ENCODE measurements at places on chromosomes 7 and 10.

DNA sequence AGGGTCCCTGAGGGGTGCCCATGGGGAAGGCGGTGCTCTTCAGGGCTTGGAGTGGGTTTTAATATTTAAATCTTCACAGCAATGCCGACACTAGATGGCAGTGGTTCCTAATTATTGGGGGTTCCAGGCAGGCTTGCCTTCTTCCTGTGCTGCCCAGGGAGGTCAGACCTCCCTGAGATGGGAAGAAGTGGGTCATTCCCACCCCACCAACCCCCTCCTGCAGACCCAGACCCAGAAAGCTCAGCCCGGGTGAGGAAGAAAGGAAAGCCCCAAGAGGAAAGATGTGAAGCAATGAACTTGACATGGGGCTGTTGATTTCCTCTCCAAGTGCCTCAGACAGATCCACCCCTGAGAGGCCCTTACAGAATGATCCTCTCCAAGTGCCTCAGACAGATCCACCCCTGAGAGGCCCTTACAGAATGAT lies 85.1 kb upstream of the LANCL2 start:
- DNase-seq: peak; percentile 81

DNA sequence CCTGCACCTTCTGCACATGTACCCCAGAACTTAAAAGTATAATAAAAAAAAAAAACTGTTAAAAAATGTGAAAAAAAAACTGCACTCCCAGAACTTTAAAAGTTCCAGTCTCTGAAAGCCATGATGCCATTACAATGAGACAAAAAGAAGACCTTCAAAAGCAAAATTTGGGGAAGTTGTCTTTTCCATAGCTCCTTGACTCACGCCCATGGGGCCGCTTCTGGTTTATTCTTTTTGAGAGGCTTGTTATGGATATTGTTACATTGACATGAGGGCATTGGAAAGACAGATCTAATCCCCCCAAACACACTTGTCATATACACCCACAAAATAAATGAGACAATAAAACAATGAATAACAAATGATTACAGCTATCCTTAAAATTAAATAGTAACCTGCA lies 798 bp downstream of the BLNK start:
- no peak for DNase-seq

- no peak for DNase-seq
These were observed 29.3 kb upstream of the ITGB8 start for GRCh38 chr7:20301311-20301939.

DNA sequence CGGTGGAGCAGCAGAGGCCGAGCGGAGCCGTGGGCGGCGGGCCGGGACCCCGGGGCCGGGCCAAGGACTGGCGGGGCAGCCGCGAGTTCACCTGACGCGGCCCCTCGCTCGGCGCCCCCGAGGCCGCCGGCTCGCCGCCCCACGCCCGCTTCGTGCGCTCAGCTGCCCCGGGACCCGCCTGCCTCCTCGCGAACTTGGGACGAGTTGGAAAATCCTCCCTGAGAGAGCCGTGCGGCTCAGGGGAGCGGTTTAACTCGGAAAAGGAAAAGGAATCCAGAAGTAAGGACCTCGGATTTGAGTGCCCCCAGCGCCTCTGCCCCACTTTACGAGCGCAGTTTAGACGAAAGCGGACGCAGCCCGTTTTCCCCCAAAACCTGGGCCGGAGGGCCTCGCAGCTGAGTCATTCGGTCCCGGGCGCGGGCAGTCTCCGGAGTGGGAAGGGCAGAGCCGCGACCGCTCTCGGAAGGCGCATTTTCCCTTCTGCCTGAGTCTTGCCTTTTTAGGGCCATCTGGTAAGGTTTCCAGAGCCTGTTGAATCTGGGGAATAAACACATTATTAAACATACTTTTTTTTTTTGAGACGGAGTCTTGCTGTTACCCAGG lies 744 bp downstream of the CREM start:
- peak; percentile 69 for DNase-seq

DNA sequence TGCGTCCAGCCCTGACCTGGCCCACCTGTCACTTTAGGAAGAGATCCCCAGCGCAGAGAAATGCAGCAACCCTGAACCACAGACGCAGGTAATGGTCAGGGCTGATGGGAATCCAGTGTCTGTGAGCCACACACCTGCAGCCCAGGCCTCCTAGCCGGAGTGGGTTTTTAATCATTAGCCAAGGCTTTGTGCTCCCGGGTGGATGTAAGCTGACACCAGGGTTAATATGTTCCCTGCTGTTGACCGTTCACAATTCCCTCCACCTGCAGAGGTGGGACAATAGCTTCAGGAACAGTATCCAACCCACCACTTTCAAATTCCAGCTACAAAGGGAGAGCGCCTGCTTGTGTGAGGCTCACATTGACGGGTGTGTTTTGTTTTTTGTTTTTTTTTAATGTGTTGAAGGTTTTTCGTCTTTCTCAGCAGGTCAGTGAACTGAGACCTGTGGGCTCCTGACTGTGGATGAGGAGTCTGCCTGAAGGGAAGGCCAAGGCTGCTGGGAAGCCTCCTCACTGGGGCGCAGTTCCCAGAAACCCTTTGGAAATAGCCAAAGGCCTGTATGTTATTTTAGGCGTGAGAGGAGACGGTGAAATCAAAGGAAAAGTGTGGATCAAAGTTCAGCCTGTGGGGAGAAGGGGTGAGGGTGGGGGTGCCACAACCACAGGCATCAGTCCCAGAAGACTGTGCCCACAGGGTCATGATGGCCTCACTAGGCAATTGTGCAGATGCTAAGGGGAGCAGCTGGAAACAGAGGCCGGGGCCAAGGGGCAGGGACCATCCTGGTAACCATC lies 111.1 kb downstream of the TNS3 start:
- peak; percentile 61 for DNase-seq

DNA sequence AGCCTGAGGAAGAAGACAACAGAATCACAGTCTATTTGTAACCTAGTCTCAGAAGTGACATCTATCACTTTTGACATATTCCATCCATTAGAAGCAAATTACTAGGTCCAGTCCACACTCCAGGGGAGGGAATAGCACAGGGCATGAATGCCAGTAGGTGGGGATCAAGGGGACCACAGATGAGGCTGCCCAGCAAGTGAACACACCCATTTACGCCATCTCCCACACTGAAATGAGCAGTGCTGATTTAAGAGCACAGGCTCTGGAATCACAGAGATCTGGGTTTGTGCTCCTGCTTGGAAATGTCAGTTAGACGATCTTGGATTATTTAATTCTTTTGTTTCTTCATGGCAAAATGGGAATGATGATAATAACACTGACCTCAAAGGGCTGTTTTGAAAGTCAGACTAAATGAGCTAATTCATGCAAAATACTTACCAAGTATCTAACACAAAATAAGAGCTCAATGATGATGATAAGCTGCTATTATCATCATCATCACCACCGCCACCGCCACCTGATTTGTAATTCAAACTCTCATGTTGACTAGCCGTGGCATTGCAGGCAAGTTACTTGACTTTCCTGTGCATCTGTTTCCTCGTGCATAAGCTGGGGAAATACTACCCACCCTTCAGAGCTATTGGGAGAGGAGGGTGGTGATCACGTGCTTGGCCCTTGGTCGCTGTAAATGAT lies 138.9 kb upstream of the KLF14 start:
- no peak for DNase-seq

DNA sequence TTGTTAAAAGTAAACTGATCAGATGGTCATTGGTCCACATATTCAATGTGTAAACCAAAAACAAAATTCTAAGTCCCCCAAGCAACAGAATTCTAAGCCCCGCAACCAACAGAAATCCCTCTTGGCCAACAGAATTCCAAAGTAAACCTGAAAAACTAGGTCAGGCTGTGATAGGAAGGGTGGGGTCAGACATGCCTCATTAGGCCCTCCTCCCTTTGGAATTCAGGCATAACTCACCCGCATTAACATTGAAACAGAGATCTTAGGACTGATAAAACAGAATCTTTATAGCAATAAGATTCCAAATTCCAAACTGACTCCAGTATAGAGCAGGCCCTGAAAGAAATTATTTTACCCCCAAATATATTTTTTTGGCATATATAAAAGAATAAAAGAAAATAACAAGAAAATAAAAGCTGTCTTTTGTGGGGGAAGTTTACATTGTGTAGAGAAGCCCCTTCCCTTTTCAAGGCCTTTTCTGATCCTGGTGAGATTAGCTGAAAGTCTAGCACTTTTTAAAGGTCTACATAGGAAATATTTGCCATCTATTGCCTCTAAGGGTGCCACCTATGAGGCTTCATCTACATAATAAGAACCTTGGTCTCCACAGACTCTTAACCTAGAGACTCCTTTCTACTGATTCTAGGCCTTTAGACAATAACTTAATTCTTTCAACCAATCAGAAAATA lies 30.5 kb downstream of the GNAT3 start:
- no peak for DNase-seq

DNA sequence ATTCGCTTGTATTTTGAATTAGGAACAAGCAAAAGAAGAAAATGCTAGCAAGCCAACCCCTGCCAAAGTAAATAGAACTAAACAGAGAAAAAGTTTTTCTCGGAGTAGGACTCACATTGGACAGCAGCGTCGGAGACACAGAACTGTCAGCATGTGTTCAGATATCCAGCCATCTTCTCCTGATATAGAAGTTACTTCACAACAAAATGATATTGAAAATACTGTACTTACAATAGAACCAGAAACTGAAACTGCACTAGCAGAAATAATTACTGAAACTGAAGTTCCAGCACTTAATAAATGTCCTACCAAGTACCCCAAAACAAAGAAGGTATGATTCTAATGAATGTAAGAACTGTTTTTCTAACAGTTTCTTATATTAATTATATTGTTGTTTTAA lies 87.9 kb downstream of the KMT2E start:
- DNase-seq: no peak

DNA sequence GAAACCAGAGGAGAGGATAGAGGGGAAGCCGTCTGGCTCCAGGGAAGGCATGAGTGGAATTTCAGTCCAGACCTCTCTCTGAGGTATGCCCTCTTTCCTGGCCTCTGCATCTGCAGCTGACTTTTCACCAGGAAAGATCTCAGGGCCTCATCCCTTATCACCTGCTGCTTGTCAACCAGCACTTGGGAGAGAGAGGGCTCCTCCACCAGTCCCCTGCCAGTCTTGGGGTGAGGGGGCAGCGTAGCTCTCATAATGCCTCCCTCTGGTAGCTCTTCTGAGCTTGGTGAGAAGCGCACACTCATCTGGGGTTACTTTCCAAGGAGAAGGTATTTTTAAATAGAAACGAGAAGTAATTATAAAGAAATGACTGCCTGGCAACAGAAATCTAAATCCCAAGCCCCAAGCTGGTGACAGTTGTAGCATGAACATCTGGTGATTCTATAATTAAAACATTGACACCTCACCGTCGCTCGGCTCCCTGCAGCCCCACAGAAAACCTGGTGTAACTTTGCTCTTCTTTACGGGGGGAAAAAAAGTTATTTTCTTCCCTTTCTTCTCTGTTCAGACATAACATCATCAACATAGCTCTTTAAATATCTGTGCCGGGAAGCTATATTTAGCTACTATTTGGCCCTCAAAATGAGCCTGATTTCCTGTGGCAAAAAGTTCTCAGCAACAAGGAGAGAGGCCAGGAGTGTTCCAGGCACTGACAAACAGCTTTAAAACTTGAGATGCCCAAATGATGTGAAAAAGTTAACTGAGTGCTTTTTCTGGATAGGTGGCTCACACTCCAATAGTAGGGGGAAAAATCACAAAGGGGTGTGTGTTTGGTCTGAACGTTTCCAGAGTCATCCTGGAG lies 26.9 kb downstream of the HIP1 start:
- DNase-seq: no peak

GRCh38 chr10:112383325-112383724 lies 9.4 kb downstream of the ACSL5 start:
- DNase-seq: no peak

DNA sequence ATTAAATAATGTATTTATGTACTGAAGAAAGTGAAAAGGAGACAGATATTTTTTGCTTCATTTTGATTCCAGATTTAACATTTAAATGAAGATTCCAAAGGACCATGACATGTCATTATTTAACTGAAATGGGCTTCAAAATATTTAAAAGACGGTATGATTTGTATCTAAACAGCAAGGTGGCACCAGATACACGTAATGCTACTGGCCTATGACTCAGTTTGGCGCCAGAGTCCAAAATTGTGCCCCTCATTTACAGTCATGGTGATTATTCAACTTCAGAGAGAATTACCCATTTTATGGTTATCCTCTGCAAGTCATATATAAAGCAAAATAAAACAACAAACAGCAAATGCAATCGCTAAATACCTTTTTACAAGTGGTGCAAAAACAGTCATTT lies 94.5 kb downstream of the ETV1 start:
- DNase-seq: no peak

DNA sequence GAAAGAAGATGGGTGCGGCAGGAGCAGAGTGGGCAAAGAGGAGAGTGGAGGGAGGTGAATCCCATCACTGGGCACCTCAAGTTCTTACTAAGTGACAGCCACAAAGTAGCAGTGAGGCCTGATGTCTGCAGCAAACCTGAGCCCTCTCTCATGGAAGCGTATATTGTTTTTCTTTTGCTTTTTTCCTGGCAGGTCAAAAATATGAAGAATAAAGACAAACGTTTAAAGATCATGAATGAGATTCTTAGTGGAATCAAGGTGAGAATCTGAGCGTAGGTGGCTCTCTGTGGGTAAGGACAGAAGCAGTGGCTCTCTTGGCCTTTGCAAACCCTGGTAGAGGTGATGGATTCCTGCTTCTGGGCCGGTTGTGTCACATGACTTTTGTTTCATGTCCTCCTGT lies 22.8 kb downstream of the ABCC2 start:
- no peak for DNase-seq

GRCh38 chr10:123689880-123690279 lies 23.7 kb downstream of the GPR26 start:
- no peak for DNase-seq

- no peak for DNase-seq
These were observed 79.2 kb upstream of the FRMD4A start for GRCh38 chr10:14409856-14410458.

- no peak for DNase-seq
These were observed 115.6 kb downstream of the REEP3 start for GRCh38 chr10:63636812-63637211.
